ENCODE measurements at places on chromosomes 5 and 9.
A peak's percentile ranks its signal among the peaks of the same experiment; 100 is the strongest.

GRCh38 chr5:136020383-136021015 lies 8.3 kb upstream of the TGFBI start:
- DNase-seq: no peak

DNA sequence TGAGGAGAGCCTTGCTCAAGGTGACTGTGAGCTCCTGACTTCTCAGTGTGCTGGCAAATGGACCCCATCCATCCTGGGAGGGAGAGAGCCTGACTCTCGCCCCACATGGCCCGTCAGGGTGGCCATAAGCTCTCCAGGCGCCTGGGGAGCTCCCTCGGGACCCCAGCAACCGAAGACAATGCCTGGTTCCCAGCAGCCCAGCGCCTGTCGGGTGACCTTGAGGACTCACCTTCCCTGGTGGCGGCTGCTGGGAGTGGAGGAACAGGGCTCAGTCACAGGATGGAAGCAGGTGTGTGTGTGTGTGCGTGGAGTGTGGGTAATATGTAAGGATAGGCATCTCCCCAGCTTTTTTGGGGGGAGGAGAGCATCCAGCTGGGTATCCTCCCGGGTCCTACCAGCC lies 190.3 kb downstream of the MELK start:
- peak; percentile 47 for DNase-seq

GRCh38 chr5:43078956-43079355 lies 38.8 kb upstream of the ANXA2R start:
- no peak for DNase-seq

GRCh38 chr9:90895786-90896185 lies 94.2 kb downstream of the SYK start:
- no peak for DNase-seq

DNA sequence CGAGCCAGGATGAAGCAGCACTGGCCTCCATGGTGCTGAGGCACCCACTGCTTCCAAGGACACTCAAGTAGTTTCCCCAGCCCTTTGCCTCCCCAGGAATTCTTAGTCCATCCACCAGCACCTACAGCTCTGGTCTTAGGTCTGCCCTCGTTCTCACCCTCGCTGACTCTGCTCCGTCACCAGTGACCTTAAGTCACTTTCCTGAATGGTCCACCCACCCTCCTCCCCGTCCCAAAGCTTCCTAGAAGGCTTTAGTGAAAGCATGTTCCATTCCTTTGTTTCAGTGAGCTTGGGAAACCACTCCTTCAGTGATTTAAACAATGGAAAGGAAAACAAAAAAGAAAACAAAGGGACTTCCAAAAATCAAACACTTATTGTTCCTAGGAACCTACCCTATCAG lies 54.6 kb upstream of the MAP3K1 start:
- no peak for DNase-seq

GRCh38 chr9:81470864-81471263 lies 218.5 kb downstream of the TLE1 start:
- DNase-seq: peak; percentile 25

DNA sequence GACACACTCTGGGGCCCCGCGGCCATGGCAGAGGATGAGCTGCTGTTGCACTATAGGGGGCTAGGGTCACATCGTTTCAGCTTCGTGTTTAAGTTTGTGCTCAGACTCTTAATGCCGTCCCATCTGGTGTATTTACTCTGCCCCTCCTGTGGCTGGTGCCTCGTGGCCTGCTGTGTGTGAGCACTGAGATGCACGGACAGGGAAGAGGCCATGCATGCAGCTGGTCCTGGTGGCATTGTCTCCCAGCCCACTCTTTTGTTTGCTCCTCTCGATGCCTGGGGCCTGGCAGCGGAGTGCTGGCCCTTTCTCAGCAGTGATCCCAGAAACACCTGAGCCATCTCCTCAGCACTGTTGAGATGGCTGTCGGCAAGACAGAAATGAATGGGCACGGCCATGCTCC lies 30.0 kb upstream of the PHF2 start:
- DNase-seq: no peak

DNA sequence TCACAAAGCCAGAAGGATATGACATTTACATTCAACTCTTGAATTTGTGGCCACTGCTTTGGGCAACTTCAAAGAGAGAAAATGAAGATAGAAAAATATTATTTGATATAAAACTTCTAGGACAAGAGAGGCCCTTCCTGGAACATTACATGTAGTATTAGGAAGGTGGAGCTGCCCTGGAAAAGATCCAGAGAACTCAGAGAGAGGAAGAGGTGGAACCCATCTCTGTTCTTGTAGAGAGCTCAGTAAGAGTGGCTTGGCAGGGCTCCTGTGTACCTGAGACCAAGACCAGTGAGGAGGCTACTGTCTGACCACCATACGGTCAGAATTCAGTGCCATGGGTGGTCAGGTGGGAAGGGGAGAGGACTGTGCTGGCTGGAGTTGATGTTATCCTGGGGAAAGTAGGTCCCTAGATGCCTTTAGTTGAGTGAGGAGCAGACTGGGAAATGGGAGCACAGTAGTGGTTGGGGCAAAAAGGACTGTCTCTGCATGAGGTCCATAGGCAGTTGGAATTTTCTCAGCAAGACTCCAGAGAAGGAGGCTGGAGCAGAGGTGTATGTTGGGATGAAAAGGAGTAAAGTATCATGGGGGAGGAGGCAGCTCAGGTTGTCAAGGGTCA lies 7.6 kb downstream of the TGFBI start:
- no peak for DNase-seq

- no peak for DNase-seq
Observed at GRCh38 chr9:37480759-37481158, 5.0 kb upstream of the POLR1E start.

- DNase-seq: no peak
Observed at GRCh38 chr5:179452356-179453230, 97.8 kb upstream of the RUFY1 start.

- no peak for DNase-seq
Observed at GRCh38 chr5:81422671-81423070, 28.7 kb upstream of the ACOT12 start.

- no peak for DNase-seq
Observed at GRCh38 chr5:151706906-151707305, 20.2 kb upstream of the SPARC start.

DNA sequence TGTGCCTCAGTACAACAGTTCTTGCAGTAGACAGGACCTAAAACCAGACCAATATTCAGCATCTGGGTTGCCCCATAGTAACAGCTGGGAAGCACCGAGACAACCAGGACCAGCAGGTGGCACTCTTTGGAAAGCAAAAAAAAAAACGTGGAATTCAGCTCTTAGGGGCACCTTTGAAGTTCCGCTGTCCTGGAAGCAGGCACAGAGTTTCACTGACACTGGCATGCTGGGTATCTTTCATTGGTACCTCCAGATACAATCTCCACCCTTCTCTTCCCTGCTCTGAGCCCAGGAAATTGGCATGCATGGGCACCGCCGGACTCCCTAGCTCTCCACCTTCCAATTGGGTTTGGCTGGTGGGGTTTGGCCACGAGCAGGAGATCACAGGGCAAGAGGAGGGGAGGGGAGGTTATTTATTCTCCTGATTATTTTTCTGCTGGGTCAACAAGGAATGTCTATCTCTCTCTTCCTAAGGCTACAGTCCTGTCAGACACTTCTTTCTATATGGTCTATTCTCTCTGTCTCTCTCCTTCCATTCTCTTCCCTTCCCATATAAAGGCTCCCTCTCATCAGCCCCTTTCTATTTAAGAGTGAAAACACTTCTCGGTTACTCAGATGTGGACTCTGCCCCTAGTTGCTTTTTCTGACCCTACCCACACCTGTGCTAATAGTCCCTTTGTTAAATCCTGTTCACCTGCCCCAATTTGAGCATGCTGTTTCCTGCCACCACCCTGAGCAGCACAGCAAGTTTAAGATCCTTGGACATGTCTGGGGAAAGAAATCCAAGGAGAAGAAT lies 1.9 kb upstream of the IDNK start:
- peak; percentile 45 for DNase-seq

- DNase-seq: no peak
Observed at GRCh38 chr5:79122973-79123372, 11.4 kb downstream of the BHMT start.

DNA sequence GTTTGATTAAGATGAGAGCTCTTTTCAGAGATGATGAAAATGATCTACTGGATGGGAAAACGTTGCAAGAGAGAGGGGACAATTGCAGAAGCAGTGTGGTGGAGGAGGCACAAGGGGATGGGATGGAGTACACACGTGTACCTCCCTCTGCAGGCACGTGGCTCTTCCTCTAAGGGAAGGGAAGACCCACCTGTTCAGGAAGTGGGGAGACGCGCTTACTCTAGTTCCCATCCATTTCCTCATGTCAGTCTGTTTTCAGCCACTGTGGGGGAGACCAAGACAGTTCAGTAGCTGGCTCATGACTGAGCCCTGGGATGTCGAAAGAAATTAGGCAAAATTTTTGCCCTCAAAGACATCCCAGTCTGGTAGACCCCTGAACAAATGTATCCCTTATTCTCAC lies 619.2 kb upstream of the CLINT1 start:
- DNase-seq: no peak

DNA sequence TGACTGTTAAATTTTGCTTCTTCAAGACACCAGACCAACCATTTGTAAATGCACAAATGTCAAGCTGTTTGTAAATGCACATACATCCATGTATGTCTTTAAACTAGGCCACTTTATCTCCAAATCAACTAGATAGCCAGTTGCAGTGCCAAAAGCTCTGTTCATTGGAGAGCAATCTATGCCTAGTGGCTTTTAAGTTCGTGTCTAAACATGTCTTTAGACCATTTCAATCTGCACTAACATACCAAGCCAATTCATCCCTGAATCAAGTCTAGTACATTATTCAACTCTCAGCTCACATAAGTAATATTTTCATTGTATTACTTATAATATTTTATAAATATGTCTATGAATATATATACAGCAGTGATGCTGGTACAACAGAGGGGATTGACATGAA lies 985.9 kb downstream of the CDH18 start:
- DNase-seq: no peak

GRCh38 chr5:74810915-74811314 lies 43.9 kb downstream of the NSA2 start:
- DNase-seq: no peak

DNA sequence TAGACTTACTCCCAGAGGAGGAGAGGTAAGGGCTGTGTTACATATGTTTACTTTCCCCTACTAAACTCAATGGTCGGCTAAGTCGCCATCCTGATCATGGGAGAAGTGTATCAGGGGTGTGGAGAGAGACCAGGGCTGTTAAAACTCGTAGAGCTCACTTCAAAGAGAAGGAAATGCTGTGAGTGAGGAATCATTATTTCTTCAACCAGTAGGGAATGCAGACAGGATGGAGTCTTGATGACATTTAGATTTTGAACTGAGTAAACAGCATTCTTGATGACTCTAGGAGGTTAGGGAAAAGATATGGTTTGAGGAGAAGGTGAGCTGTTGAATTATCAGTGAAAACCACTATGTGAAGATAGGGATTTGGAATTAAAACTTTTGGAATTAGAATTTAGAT lies 17.3 kb downstream of the RECK start:
- DNase-seq: no peak

DNA sequence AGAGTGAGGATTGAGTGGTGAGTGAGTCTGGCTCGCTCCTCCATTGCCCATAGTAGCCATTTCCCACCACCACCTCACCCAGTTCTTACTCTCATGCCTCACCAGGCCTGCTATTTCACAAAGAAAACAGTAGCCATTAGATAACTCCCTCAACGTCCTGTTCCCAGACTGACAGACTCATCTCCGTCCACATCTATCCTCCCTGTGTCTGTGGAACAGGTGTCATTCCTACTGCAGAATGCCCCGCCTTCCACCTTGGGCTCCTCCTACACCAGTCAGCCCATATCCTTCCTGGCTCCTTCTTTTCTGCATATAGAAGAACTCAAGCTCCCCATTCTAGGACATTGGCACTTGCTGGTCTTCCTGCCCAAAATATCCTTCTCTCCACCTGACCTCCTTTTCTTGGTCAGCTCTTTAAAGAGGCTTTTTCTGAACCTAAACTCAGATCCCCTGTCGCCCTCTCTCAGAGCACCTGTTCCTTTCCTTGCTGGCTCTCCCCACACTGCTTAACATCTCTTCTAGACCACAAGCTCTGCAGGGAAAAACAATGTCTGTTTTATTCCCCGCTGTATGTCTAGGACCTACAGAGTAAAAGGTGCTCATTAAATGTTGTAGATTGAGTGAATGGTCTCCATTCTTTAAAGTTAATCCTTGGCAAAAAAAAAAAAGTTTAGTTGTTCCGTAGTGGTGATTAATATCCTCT lies 3.2 kb downstream of the TNFAIP8 start:
- DNase-seq: no peak

DNA sequence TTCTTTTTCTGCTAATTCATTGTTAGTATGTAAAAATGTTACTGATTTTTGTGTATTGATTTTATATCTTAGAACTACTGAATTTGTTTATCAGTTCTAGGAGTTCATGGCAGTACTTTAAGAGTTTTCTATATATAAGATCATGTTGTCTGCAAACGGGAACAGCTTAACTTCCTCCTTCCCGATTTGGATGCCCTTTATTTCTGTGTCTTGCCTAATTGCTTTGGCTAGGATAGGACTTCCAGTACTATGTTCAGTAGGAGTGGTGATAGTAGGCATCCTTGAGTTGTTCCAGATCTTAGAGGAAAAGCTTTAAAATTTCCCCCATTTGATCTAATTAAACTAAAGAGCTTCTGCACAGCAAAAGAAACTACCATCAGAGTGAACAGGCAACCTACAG lies 20.1 kb downstream of the RCL1 start:
- no peak for DNase-seq

DNA sequence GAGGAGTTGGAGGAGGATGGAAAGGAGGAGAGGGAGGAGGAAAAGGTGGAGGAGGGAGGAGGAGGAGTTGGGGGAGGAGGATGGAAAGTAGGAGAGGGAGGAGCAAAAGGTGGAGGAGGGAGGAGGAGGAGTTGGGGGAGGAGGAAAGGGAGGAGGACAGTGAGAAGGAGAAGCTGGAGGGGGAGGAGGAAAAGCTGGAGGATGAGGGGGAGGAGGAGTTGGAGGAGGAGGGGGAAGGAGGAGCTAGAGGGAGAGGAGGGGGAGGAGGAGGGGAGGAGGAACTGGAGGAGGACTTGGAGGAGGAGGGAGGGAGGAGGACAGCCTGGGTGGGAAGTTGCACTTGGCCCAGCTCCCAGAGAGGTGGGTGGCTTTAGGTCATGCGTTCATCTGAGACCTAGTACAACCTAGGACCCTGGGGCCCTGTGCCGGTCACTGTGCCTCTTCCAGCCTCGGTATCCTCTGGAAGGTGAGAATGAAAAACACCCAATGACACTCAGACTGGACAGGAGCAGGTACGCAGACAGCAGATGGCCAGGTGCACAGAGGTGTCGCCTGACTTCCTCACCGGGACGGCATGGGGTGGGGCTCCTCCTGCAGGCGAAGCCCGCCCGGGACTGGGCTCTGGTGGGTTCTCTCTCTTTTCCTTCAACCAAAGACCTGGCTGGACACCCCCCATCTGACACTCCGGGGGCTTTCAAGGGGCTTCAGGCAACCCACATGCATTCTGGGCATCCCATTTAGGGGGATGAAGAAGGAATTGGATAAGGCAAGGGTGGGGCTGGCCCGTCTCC lies 12.2 kb upstream of the SLC2A6 start:
- DNase-seq: no peak

Measured in SK-N-DZ (cell line).